ENCODE measurements at places on chromosomes 1 and 21.

- DNase-seq: peak; percentile 34
These were observed 8.7 kb downstream of the UBE2G2 start for GRCh38 chr21:44792702-44793591.

GRCh38 chr1:41917835-41918449, 780 bp downstream of the HIVEP3 start:
- DNase-seq: no peak

DNA sequence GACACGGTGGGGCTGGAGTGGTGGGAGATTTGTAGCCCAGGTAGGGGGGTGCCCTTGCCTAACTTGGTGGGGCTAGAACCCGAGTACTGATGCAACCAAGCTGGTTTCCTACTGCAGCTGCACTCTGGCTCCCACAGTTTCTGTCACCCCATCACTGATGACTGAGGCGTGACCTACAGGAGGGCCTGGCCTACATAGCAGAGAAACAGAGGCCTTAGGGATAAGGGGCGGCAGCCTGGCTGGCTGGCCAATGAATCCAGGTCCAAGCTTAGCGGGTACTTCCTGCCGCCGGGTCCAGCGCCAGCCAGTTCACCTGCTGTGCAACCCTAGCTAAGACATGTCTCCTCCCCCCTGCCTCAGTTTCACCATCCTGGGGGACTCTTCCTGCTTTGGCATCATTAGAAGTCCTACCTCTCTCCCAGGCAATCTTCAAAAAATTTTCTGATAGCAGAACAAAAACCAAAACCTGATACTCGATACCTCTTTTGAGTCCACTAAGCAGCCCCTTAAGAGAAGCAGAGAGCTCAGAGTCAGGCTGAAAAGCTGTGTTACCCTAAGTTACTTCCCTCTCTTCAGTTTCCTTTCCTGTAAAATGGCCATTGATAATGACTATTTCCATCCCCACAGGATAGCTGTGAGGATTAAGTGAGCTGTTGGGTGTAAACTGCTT, 27.3 kb upstream of the RNF19B start:
- DNase-seq: no peak

- no peak for DNase-seq
These were observed 127.6 kb downstream of the NOS1AP start for GRCh38 chr1:162197041-162197531.

GRCh38 chr1:246971090-246971721, 36.7 kb downstream of the ZNF695 start:
- DNase-seq: peak; percentile 5

DNA sequence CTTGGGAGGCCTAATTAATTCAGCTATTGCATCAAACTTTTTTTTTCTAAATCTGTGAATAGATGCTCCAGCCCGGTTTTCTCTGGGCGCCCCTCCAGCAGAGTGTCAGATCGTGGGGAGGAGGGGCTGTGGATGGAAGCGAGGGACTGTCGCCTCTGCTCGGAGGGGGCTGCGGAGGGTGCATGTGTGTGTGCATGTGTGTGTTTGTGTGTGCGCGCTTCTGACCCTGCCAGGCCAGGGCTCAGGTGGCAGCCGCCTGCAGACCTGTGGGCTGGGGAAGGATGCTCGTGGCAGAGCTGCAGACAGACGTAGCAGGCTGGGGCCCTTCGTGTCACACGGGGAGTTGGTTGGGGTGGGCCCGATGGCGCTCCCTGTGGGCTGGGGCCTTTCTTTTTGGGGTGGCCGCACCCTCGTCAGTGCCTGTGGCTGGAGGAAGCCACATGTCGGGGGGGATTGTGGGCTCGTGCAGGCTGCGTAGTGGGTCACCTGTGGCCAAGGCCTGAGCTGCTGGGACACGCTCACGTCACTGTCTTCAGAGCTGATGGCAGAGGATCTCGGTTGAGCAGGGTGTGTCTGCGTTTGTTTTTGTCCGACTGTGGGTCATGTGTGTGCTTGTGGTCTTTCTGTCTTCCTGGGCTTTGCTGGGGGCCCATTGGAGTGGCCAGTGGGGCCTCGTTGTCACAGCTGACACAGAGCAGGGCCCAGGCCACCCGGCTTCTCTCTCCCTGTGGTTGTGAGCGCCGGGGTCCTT, 2.8 kb downstream of the SKI start:
- DNase-seq: peak; percentile 25

DNA sequence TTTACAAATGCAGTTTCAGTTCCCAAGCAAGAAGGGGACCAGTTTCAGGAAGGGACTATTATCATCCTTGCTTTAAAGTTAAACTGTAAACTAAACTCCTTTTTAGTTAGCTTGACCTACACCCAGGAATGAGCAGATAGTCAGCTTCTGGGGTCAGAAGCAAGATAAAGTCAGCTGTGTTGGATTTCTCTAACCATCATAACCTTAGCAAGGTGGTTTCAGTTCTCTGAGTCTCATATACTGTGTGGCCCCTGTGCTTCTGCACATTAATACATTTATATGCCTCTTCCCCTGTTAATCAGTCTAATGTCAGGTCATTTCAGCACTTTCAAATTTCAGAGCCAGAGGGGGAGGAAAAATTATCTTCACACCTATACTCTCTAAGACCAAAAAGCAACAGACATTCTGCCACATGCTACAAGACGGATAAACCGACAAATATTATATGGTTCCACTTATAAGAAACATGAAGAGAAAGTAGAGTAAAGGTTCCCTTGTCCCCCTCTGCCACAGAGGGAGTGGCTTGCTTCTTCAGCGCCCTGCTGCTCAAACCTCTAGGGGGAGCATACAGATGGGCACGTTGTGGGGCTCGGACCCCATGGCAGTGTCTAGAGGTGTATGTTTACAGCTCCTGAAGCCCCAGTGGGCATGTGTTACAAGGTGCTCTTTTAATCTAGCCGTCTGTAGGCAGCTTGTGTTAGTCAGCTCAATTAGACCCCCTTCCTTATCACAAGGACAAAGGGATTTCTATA, 89.1 kb downstream of the SMYD3 start:
- no peak for DNase-seq

GRCh38 chr1:223419561-223419960, 26.3 kb downstream of the CCDC185 start:
- no peak for DNase-seq

DNA sequence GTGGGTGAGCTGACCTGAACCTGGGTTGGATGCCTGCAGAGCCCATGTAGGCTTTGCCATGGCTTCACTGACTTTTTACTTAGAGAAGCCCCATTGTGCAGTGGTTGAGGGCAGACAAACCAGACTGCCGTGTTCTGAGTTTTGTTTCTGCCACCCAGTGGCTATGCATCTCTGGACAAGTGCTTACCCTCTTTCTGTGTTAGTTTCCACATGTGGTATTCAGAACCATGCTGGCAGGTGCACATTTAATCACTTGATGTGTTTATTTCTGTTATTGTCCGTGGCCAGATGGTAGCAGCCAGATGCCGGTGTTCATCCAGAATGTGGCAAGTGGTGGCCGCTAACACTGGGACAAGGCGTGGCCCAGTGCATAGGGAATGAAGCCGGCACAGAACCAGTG, 10.3 kb upstream of the PTPN7 start:
- DNase-seq: no peak

- no peak for DNase-seq
These were observed 5.4 kb upstream of the TNFRSF4 start for GRCh38 chr1:1219341-1219740.

DNA sequence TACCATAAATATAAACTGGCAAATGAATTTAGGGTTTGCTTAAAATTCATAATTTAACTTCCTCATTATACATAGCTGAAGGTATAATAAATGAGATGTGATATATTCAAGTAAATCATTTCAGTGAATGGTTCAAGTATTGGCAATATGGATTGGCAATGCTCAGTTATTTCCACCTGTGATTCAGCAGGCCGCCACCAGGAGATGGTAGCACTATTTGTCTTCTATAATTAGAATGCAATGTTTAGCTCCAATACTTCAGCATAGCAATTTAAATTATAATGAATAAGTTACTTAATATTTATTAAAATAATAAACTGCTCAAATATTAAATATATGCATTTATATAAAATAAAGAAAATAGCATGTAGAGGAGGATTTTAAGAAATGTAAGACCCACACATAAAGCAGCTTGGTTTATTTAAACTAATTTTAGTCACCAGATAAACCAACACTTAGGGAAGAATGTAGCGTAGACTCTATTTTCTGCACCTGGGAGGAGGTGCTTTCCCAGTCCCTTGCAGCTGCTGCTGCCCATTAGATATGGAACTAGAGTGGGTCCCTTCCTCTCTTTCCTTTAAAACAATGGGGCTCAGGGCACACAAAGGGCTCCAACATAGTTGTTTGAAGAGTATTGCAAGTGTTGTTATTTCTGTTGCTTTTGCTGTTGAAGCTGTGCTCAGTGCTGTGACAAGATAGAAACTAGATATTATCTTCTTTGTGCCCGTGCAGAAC, 62.1 kb downstream of the PLPPR4 start:
- no peak for DNase-seq

DNA sequence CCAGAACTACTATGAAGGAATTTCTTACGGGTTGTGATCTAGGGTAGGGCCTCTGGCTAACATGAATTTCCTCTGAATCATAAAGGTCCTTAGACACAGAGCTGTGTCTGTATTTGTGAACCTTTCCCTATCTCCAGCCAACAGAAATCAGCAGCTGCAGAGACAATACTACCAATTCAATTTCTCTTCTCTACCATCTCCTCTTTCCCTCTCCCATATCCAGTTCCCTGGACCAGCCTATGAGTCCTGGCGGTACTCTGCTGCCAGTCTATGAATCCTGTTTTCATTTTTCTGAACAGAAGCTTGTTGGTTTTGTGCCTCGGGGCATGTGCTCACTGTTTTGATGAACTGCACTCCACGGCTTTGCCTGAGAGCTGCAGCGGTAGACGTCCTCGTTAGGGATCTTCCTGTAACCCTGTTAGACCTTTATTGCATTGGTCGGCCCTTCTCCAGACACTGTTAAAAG, 458.0 kb upstream of the VAMP3 start:
- no peak for DNase-seq

DNA sequence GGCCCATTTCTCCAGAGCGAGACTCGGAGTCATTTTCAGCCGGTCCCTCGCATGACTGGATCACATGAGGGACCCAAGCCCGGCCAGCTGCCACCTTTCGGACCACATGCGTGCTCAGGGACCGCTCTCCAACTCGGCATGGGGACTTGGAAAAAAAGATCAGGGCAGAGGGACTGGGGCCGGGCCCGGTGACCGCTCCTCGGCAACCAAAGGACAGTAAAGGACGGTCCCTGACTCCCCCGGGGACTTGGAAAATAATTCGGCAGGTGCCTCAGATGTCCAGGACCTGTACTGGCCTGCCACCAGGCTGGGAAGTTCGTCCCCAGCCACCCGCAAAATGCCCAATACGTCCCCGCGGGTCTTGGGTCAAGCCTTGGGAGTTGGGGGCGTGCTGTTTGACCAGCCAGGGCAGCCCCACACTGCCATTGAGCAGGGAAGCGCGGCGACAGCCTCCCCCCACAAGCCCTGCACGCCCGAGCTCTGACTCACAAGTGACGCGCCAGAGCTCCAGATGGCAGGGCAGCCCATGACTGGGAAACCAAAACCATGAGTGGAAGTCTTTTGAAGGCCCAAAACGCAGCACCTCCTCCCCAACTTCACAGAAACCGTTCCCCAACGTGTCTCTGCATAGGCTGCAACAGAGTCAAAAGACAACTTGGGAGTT, 134.5 kb downstream of the LIPI start:
- DNase-seq: no peak

DNA sequence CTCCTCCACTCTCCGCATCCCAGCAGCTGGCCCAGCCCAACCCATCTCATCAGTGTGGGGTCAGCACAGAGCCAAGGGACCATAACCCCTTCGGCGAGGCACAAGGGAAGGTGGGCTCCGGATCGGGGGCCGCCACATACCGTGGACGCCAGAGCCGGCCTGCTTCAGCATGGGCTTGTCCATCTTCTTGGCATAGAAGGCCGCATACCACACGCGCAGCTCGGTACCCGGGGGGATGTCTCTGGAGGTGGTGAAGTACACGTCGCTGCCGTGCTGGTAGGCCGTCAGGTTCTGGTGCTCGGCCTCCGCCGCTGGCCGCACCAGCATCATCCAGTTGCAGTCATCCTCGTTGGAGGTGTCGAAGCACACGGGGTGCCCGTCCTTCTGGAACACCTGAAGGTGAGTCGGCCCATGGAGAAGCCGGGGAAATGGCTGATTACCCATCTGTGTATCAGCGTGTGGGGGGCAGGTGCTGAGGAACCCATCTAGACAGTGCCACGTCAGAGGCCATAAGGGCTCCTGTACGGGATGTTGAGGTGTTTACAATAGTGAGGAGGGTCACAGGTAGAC, 24.6 kb downstream of the PRDM15 start:
- no peak for DNase-seq

All from stimulated activated CD8-positive, alpha-beta memory T cell treated with anti-CD3 and anti-CD28 coated beads, Interleukin-12 subunit alpha, Interleukin-12 subunit beta, amount 100 ng/mL, for 1 hour (primary cell).